NCI-H2171 (cell line): ENCODE measurements at places on chromosomes 12 and 14.

DNA sequence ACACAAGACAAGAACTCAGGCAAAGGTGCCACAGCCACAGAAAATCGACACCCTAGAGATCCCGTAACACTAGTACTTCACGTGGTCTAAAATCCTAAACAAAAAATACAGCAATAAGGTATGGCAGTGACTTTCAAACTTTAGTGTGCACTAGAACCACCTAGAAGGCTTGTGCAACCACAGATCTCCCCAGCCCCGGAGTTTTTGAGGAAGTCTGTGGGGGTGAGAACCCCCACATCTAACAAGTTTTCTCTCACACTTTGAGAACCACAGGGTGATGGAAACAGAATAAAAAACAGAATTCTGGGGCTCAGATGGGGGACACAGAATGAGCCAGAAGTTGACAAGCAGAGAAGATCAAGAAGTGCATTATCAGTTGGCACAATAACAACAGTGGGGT lies 254.0 kb downstream of the ANO6 start:
- DNase-seq: no peak

- DNase-seq: no peak
Observed at GRCh38 chr12:111803038-111803626, 36.4 kb downstream of the ALDH2 start.

- no peak for DNase-seq
Observed at GRCh38 chr12:96375841-96376604, 24.2 kb downstream of the CDK17 start.

- no peak for DNase-seq
Observed at GRCh38 chr12:126474703-126475102, 1409.5 kb downstream of the AACS start.

- no peak for DNase-seq
Observed at GRCh38 chr14:82354126-82354525, 820.5 kb upstream of the SEL1L start.

GRCh38 chr12:57958061-57958657 lies 16.8 kb downstream of the ATP23 start:
- DNase-seq: no peak

DNA sequence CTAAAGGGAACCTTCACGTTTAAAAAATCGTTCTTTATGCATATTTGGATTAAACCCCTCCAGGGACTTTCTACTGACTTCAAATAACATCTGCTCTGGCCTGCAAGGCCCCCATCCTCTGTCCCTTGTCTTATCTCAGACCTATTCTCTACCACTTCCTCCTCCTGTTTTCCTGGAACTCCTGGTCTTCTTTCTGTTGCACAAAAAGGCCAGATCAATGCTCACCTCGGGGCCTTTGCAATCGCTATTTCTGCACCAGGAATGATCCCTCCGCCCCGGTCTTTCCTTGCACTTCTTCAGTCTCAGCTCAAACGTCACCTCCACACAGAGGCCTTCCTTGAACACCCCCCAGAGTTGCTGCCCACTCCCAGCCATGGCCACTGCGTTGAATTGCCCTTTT lies 57.6 kb upstream of the BEGAIN start:
- DNase-seq: no peak

DNA sequence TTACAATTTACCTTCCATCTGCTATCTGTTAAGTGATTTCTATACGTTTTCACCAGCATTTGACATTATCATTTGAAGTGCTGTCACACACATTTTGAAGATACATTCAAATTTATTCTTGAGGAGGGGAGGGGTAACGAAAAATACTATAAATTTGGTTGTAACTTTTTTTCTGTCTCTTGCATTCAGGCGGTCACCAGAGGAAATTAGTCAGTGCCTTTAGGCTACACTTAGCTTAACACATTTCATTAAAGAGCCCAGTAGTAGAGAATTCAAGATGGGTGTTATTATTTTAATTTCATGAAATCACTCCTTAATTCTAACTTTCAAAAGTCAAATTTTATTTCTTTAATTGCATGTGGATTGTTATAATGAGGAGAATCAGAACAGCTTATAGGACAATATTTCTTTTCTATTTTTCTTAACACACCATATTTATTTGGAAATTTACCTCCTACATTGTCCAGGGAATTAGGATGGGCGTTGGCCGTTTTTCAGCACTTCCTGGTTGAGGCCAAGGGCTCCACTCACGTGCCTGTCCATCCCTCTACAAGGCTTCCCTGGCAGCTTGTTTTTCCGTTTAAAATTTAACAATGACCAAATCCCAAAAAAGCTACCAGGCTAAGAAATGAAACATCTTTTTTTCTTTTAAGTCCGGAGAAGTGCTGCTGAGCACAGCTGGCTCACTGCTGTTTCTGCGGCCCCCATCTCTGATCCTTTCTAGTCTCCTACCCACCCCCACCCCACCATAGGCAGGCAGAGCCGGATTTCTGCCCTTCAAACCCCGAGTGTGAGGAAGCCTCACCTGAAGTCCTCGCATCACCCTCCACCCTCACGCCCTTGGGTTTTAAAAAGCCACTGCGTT lies 1.1 kb upstream of the FAR2 start:
- no peak for DNase-seq

DNA sequence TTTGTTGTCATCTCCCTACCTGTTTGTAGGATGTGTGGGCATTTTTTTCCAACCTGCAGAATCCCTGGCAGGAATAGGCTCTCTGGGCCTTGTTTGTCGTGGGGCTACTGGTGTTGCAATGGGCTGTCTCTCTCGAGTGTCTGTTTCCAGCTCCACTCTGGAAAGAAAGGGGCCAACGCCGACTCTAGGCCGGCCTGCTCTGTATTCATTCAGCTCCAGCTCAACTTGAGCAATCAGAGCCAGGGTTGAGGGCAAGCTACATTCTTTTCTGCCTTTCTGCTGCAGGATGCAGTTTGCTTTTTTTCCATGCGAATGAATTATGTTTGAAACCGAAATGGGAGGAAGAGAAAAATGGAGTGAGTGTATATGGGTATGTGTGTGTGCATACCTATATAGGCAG lies 2.3 kb downstream of the JDP2 start:
- DNase-seq: no peak

DNA sequence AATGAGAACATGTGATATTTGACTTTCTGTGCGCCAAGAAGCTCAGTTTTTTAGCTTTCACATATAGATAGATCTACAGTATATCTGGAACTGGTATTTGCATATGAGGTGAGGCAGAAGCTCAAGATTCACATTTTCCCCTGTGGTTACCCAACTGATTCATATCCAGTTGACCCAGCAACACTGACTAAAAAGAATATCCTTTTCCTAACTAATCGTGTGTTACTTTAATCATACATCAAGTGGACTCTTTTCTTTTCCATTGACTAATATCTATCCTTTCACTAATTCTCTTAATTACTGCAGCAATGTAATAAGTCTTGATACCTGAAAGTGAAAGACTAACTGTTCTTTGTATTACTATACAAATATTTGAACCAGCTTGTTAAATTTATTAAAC lies 236.1 kb downstream of the AEBP2 start:
- DNase-seq: no peak

GRCh38 chr14:63134801-63135200 lies 69.4 kb upstream of the RHOJ start:
- DNase-seq: peak; percentile 53

GRCh38 chr12:64531665-64532334 lies 78.5 kb upstream of the RASSF3 start:
- DNase-seq: no peak

GRCh38 chr12:124893792-124894516 lies 20.5 kb downstream of the UBC start:
- no peak for DNase-seq

DNA sequence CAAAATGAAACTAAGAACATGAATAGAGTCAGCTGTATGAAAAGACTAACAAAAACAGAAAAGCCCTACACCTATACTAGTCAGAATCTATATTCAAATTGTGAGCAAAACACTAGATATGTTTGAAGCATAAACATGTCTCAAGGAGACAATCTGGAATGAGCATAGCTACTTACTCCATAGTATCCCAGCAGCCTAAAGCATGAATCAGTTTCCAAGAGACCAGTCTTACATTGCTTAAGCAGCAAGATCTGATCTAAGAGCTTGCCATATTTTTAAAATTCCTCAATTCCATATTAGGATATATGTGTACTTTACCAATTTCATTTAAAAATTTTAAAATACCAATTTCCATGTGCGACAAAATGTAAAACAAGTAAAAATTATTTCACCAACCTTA lies 7.7 kb downstream of the CAPS2 start:
- DNase-seq: no peak

- DNase-seq: no peak
Observed at GRCh38 chr14:103116636-103117035, 6.6 kb upstream of the TNFAIP2 start.

- no peak for DNase-seq
Observed at GRCh38 chr12:17949558-17950141, 140.3 kb downstream of the RERGL start.

DNA sequence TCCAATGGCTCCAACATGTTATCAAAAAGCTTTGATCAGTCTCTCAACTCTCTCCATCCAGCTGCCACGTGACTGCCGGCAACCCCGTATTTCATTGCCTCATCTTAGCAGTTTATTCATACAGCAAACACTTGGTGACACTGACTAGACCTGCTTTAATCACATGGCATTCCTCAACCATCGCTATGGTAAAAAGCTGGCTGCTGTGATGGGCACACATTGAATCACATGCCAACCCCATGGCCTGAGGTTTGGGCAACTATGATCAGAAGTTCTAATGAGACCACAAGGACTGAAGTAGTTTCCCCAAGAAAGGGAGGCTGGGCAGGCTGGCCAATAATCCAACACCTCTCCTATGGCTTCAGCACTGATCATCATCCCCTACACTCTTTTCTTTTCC lies 40.6 kb upstream of the TAS2R42 start:
- no peak for DNase-seq

DNA sequence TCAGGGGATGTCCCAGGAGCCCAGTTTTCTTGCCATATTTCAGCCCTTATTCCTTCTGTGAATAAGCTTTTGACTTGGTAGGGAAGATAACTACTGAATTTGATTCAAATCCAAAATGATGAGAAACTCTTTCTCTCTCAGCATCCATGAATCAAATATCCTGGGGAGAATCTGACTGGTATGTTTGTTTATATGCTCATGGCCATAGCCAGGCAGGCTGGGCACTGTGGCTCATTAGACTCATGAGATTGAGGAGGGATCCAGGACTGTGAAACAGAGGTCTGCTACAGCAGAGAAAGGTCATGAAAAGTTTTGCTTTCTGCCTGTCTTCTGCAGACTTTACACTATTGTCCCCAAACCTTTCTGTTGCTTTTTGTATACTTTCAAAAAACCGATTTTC lies 346.4 kb upstream of the ATP2B1 start:
- no peak for DNase-seq

DNA sequence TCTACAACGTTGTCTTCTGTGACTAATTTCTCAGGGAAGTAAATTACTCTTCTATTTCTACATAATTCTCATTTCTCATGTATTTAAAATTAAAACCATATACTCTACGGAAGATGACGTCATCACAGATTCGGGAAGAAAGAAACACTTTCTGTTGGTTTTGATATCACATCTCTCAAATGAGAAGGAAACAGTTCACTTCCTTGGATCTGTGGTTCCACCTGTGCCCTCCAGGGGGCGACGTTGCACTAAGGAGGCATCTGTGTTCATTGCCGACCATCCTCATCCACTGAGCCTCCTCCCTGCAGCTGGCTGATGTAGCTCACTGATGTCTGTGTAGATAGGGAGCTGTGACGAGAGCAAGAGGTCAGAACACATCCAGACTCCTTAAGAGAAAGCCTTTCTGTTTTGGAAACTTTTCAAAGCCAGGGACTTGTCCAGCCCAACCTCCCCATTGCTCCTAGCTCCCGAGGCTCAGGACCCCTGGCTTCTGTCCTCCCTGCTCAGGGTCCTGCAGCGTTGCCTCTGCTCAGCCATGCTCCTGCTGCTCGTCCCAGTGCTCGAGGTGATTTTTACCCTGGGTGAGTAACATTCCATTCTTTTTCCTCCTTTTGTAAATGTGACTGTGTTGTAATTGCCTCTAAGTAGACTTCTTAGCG lies 172.7 kb upstream of the OR4E1 start:
- peak; percentile 24 for DNase-seq

DNA sequence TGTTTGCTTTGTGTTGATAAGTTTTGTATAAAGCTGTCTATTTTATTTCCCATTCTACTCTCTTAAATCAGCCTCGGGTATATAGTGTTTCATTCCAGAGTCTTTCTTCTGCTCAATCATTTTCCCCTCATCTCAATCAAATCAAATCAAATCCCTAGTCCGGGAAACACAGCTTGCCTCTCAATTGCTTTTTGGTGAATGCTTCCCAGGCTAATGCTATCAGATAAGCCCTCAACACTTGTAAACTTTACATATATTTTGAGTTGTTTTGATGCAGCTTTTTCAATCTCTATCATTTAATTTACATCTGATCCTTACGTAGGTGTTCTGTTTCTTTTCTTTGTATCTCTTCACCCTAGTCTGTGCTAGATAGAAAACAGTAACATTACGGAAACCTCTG lies 416.7 kb upstream of the PDE3A start:
- DNase-seq: no peak

GRCh38 chr14:60106339-60106738 lies 14.6 kb downstream of the PCNX4 start:
- no peak for DNase-seq

GRCh38 chr12:122454739-122455138 lies 32.3 kb upstream of the CLIP1 start:
- DNase-seq: no peak

DNA sequence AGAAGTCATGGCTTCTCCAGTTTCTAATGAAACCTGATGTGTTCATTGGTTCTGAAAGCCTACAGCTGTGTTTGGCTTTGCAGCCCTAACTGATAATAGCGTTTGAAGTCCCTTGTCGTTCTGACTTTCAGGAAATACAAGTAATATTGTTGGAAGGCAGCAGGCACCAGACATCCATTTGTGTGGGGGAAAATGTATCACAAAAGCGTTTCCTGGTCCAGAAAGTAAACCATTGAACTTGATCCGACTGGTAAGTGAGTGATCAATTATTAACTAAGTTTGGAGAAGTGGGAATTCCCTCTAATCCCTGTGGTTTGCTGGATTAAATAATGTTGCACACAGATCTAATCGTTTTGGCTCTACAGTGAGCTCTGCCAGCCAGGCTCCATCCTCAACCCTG lies 77.3 kb upstream of the LTA4H start:
- no peak for DNase-seq

- DNase-seq: no peak
Observed at GRCh38 chr12:25768151-25768550, 190.3 kb upstream of the RASSF8 start.

DNA sequence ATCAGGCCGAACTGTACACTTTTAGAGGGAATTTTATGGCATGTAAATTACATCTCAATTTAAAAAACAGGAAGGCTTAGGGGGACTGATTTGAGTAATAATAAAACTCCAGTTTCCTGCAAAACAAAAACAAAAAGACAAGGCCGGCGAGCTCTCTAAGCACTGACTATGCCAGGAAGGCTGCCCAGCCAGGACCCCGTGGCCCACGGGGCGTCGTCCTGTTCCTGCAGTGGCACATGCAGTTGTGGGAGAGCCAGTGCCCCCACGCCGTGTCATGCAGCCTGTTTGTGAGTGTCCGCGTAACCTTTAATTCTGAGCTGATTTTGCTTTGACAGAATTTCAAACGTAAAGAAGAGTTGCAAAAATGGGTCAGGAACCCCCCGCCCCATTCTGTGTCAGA lies 10.5 kb downstream of the XRCC3 start:
- no peak for DNase-seq
